ENCODE measurements at places on chromosomes 2 and 18.

DNA sequence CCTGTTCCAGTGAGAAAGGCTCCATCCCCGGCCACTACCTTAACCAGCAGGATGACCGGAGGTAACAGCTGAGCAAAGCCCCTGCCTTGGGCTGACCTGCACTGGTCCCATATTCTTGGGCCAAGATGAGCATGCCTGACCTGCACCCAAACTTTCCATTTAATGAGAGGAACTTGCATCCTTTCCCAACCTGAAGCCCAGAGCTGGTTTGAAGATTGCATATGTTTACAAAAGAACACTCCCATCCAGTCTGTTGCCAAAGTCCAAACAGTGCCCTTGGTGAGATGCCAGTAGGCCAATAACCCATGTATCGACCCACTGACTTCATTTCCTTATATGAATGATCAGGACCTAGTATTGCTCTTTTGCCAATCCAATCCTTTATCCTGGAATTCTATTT is 5.5 kb upstream of the NPAS2 start:
- no peak for DNase-seq

DNA sequence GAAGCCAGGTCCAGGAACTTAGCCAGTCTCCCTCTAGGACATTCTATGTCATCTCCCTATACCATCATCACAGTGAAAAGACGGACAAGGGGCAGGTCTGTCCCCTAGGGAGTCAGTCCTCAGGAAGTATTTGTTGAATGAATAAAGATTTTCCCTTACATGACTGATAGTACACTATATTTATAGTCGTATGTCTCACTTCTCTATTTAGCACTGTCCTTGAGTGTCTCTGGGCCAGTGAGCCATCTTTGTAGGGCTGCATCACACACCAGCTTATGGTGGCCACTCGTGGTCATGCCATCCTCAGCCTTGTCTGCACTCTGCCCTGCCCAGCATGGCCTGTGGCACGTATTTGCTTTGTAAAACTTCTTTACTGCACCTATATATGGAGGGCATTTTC is 25.8 kb downstream of the PTPN18 start:
- no peak for DNase-seq

DNA sequence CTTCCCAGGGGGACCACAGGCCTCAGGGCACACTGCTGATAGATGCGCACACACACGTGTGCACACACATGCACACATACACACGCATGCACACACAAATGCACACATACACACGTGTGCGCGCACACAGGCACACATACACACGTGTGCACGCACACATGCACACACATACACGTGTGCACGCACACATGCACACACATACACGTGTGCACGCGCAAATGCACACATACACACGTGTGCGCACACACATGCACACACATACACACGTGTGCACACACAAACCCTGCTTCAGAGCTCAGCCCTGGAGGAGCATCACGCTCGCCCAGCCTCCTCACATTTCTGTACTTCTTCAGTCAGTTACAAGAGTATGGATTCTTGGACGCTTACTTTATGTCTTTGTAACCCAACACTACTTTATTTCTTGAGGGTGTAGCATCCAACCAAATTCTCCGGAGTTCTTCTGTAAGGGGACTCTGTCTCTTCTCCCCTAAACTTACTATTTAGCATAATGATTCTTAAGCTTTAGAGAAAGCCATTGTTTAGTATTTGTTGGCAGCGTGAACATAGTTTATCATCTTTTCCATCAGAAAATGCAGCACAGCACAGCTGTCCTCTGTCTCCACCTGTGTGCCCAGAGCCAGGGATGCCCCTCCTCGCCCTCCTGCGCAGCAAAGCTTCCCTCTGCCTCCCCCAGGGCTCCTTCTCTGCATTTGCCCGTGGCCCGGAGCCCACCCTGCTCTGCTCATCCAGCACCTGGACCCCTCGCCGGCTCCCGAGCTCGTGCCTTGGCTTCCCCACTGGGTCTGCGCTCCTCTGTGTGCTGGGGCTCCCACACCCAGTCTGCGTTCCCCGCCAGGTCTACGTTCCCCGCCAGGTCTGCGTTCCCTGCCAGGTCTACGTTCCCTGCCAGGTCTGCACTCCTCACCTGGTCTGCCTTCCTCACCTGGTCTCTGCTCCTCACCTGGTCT is 74.4 kb upstream of the CTDP1 start:
- DNase-seq: no peak

DNA sequence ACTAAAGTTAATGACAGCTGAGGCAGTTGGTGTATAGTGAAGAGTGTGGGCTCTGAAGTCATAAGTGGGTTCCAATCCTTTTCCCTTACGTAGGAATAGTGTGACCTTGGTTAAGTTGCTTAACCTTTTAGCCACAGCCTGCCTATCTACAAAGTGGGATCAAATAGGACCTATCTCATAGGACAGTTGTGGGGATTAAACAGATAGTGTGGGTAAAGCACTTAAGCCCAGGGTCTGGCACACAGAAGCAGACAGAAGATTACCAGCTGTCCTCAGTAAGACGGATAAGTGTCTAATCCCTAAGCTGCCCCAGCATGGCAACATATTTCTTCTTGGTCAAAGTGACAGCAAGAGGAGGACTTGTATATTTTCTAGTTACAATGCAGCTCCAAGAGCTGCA is 28.2 kb downstream of the UBE2F start:
- no peak for DNase-seq

DNA sequence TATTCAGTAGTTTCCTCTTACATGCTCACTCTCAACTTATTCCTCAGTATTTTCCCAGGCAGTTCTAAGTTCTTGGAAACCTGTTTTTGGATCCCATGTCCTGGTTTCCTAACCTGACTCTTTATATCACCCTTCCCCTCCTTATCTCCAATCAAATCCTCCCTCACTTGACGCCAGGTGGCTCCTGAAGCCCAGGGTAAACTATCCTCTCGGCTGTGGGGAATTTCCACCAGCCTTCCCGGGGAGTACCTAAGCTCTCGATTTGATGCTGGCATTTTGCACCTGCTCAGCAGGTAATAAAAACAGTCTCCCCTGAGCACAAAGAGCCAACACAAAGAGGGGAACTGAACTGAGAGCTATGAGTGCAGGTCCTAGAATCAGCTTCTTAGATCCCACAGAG is 538.0 kb downstream of the SLC4A3 start:
- no peak for DNase-seq

- DNase-seq: no peak
Observed at GRCh38 chr18:32763293-32763692, 9.5 kb downstream of the KLHL14 start.

- no peak for DNase-seq
Observed at GRCh38 chr2:217220228-217221013, 360.6 kb upstream of the TNP1 start.

- no peak for DNase-seq
Observed at GRCh38 chr2:85184990-85185389, 51.8 kb downstream of the TCF7L1 start.

DNA sequence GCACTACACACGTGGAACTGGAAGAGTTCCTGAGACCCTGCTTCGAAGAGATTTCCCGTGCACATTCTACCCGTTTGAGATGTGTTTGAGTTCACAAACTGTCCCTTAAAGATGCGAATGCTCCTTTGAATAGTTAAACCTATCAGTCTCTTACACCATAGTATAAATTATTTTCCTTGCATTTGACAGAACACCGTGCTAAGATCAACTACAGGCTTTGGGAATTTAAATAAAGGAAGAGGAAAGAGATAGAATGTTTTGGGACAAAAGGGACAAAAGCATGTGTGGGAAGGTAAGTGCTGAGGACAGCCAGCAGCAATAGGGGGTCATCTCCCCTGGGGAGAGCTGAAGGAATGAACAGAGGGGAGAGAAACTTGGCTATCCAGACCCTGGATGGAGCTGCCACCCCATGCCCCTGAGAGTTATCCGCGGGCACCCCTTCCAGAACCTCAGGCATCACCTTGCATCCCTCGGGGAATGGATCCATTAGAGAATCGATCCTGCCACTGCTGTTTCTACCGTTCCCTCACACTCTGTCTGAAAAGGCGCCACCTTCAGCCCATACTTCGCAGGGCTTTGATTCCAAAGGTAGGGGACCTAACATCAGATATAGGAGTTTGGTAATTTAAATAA is 888 bp upstream of the ADCY3 start:
- DNase-seq: no peak

DNA sequence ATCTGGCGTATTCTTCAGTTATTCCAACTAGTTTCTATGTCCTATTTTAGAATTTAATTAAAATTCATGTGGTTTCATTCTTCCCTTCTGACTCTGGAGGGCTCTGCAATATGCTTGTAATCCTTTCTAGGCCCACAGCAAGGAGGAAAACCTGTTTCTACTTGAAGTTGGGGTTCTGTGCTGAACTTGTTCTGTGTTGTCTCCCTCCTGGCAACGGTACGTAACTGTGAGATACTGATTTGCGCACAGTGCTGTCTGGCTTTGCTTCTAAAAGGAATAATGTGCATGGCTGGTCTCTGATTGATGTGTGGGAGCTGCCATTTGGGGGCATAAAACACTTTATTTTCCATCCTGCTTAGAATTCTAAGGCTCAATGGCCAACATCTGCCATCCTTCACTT is 81.7 kb downstream of the NABP1 start:
- no peak for DNase-seq

DNA sequence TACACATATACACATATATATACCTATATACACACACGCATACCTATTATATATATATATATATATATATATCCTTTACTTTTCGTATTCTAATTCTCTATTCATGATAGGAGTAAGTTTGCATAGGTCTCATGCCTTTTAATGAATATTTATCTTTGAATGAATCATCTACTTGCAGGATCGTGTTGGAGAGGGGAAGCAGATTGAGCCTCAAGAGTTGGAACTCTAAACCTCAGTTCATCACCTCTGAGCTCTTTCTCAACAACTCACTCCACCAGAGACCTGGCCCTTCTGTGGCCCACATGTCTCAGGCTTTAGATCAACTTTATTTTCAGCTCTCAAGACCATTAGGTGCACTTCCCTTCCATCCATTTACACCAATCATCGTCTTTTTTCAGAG is 490.4 kb upstream of the ID2 start:
- no peak for DNase-seq
